ACHN (cell line): ENCODE measurements at places on chromosomes 4 and X.

- DNase-seq = peak; percentile 25
These were observed at the start of gene FHL1 for GRCh38 chrX:136147315-136147901. TSS of gene FHL1 (plus strand) at chrX:136147533.

DNA sequence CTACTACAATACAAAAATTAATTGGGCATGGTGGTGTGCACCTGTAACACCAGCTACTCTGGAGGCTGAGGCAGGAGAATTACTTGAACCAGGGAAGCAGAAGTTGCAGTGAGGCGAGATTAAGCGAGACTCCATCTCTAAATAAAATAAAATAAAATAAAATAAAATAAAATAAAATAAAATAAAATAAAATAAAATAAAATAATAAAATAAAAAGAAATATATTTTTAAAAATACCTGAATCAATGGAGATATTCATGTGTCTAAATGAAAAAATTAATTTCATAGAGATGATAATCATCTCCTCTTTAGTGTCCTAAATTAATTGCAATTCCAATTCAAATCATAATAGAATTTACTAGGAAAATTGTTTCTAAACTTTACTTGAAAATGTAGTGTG, 406.1 kb upstream of the POU3F4 start:
- no peak for DNase-seq

GRCh38 chrX:10769195-10769594, 148.8 kb upstream of the MID1 start:
- DNase-seq = peak; percentile 47

GRCh38 chr4:186845137-186845842, 121.6 kb upstream of the FAT1 start:
- DNase-seq = peak; percentile 78

DNA sequence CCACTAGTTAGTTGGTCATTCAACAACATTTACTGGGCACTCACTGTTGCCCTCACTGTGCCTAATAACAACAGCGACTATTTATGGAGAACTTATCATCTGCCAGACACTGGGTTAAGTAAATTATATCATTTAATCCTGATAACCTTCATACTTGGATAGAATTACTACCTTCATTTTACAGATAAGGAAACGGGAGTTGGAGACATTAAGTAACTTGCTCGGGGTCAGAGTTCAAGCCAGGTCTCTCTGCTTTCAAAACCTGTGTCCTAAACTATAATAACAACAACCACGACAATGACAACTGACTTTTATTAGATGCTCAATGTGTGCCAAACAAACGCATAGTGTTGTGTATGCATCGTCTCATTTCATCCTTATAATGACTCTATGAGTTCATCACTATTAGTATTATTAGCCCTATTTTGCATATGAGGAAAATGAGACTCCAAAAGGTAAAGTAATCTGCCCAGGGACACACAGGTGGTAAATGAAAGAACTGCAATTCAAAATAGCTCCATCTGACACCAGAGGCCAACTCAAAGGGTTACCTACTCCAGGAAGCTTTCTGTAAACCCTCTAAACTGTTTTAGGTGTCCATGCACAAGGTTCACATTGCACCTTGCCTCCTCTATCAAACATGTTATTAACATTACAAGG, 98.4 kb upstream of the ACSL4 start:
- no peak for DNase-seq
